ENCODE measurements at places on chromosomes 3 and 15.

DNA sequence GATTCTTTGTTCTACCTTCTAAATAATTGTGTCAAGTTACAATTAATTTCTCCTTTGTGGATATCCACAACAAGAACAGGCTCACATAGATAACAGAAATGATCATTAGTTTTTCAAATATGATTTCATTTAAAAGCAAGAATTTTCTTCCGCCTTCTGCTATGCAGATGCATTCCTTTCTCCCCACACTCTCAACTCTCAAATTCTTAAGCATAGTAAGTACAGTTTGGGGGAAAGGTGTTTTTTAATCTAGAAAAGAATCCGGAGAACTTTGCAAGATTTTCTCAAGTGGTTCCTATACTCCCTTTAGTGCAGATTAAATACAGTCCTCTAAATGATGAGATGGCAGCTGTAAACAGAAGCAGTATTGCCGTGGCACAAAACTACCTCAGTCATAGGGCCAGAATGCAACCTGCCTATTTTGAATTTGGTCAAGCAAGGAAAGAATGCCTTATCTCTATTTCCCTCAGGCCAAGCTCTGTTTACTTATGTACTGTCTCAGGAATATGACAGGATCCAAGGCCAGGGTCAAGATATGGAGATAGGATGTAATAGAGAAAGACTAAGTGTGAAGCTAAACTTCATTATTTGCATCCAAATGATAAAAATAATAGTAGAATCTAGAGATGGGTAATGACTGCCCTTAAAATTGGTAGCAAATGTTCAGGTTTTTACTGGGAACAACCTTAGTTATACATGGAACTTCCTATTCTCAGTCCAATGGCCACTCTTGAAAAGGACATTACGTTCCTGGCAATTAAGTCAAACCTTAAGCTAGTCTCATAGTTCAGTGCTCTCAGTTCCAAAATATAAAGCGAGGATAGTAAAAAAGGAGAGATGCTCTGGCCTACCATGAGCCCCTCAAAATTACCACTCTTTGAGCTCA, 77.3 kb upstream of the PHLDB2 start:
- DNase-seq, result no peak

DNA sequence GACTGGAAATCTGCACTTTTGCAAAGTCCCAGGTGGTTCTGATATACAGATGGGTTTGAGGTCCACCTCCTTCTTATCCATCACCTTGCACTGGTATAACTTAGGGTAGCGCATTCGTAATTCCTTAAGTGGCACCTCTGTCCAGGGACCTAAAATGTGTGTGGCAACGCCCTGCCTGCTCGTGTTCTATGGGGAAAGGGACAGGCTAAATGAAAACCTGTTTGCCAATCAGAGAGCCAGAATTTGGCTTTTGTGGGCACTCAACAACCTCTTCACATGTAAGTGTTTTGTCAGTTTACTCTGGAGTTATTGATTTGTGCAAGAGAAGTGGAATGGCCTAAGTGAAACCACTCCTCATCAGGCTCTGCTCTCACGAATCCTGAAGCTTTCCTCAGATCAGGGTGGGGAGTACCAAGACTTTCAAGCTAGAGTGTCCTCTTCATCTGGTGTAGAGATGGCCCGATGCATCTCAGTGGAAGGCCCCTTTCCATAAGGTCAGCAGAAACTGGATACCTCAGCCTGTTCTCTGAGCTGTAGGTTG, 138.3 kb downstream of the ALDH1A2 start:
- no peak for DNase-seq

- no peak for DNase-seq
Measured at GRCh38 chr3:68483601-68484000, 448.7 kb downstream of the TAFA4 start.

GRCh38 chr3:146277953-146278631, 27.2 kb upstream of the PLSCR4 start:
- peak; percentile 85 for DNase-seq

DNA sequence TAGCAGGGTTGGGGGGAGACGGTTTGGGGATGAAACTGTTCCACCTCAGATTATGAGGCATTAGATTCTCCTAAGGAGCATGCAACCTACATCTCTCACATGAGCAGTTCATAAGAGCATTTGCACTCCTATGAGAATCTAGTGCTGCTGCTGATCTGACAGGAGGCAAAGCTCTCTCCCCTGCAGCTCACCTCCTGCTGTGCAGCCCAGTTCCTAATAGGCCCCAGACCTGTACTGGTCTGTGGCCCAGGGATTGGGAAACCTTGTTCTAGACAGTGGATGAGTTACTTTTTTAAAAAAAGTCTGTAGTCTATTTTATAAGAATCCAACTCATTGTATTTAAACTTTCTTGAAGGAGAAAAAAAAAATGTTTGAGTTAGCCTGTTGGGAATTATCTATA, 100.0 kb downstream of the HHLA2 start:
- no peak for DNase-seq

DNA sequence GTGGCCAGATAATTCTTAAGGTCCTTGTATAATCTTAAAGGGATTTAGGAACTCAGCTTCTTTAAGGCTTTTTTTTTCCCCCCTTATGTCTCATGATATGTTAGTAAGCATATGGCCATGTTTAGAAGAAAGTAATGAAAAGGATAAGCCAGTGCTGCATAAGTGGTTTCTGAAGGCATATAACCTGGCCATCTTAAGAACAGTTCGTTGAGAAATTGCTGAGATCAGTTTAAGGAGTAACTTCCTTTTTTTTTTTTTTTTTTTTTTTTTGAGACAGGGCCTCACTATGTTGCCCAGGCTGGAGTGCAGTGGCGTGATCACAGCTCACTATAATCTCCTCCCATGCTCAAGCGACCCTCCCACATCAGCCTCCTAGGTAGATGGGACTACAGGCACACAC, 51.7 kb downstream of the UBE2E2 start:
- no peak for DNase-seq
